Ureter (tissue), 1 donor: ENCODE measurements at places on chromosomes 6 and 20. TPM values are rescaled to one million over a fixed set of nuclear protein-coding genes. Genes with fewer than 3 reads are reported as not detected.

- DNase-seq: no peak
Observed at GRCh38 chr6:31321820-31322219, 35.2 kb downstream of the HLA-B start.

GRCh38 chr6:133888929-133889556, at the start of gene TCF21:
Gene TCF21 (plus strand): TSS chr6:133889113. CDS start chr6:133889398, 285 bp downstream.
- DNase-seq: peak; percentile 66

DNA sequence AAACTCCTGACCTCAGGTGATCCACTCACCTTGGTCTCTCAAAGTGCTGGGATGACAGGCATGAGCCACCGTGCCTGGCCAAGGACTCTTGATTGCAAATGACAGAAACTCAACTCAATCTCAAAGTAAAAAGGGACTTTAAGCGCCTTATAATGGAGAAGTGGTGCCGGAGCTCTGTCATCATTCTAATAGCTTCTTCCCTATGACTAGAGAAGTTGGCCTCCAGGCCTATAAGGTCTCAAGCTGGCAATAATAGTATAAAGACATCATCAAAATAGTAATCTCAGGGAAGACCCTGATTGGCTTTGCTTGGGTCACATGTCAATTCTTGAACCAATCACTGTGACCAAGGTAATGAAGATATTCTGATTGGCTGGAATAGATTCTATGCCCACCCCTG, 8.5 kb upstream of the KIAA1755 start:
- no peak for DNase-seq

SRMS gene
- total RNA-seq: 0.26 TPM

DNA sequence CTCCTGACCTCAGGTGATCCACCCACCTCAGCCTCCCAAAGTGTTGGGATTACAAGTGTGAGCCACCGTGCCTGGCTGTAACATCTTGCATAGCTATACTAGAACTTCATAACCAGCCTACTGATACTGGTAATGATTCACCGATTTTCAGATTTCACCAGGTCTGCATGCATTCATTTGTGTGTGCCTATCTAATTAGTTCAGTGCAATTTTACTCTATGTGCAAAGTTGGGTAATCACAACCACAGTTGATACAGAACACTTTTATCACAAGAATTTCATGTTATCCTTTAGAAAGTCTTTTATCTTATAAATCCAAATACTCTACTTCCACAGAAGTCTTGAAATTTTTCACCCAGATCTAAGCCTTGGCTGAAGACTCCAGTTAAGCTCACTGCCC, 22.2 kb downstream of the FASTKD5 start:
- DNase-seq: no peak

DOK5 gene
- total RNA-seq: 3.0 TPM

- no peak for DNase-seq
Observed at GRCh38 chr20:48718786-48719578, 108.8 kb downstream of the PREX1 start.

DNA sequence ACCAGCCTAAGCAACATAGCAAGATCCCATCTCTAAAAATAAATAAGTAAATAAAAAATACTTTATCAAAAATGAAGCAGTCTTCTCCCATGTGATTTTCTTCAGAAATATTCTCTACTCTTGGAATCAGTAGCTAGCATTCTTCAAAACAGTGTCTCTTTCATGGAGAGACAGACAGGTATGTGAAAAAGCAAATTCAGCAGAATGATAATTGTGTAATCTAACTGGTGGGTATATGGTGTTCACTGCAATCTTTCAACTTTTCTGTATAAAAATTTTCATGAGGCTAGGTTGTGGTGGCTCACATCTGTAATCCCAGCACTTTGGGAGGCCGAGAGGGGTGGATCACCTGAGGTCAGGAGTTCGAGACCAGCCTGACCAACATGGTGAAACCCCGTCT, 7.9 kb downstream of the MRS2 start:
- DNase-seq: no peak

DNA sequence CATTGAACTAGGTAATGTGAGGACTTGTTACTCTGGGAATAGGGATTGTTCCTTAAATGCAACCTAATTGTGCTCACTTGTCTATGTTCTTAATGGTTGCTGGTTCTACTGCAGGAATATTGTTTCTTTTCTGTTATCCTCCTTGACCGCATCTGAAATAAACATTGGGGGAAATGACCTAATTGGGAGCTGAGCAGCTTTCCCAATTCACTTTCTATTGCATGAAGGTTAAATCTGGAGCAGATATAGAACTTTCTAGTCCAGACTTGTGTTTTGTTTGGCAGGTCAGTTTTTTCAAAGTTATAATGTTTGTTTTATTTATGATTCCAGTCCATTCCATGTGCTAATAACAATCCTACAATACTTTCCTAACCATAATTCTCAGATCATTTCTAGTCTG, 981.0 kb upstream of the CITED2 start:
- no peak for DNase-seq

DNA sequence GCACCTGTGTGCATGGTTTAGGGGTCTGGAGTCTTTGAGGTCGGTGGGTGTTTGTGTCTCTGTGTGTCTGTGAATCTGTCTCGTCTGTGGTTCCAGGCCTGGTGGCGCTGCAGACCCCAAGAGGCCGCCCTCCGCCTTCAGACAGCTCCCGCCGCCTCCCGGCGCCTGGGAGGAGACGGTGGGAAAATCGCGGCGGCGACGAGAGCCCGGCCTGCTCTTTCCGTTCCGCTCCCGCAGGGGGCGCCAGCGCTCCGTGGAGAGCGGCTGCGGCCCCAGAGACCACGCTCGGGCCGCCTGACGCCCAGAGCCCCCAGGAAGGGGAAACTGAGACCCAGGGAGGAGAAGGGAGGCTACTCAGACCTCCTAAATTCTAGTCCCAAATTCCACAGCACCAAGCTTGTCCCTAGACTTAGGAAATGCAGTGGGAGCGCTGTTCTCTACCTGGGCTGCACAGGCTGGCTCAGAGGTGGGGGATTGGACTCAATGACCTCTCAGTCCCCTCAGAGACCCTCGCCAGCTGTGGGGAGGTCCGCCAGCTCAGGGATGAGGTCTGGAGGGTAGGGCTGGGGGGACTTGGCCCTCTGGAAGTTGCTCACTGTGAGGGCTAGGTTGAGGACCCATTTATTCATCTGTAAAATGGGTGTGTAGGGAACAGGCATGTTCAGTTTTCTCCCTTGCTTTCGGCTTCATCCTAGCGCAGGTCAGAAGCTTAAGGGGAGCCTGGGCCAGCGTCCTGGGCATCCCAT, 36.9 kb upstream of the BLCAP start:
- no peak for DNase-seq

GRCh38 chr20:50627747-50628146, 63.6 kb downstream of the RIPOR3 start:
- no peak for DNase-seq
